ENCODE measurements at places on chromosomes 1 and 21.

GRCh38 chr1:246860401-246860800, 71.3 kb downstream of the AHCTF1 start:
- peak; percentile 49 for DNase-seq

DNA sequence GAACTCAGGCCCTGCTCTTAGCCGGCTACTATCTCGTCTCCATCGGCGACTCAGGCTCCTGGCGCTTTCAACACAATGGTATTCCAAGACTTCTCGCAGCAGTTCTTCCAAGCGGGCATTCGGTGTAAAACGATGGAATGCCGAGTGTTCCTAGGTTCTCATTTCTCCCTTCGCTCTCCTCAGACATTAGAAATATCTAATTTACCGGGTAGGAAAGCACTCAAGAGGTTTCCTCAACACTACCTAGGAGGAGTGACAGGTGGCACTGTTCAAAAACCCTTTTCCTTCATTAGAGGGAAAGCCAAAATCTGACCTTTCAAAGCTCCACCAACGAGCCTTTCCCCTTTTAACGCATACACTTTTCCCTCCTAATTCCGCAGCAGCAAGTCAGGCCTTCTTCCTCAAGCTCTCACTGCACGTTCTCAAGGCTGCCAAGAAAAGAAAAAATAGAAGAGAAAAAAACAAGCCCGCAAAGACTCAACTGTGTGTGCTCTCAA, 601 bp downstream of the UBE2G2 start:
- peak; percentile 44 for DNase-seq

- DNase-seq, result no peak
Measured at GRCh38 chr1:200081151-200081968, 53.9 kb downstream of the NR5A2 start.

DNA sequence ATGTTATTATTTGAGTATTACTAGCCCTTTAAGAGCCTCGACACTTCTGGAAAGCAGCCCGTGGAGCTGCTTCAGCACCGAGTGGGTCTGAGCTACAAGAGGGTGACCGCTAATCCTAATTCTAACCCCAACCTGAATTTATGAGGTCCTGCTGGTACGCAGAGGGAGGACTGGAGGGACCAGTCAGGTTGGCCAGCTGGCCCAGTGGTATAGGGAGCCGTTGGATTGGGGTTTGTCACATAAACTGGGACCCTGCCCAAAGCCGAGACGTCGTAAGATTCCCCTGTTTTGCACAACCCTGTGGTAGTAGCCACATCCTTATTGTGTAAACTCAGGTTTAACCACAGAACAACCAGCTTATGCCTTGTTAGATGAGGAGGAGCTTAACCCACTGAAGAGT, 60.8 kb upstream of the F3 start:
- DNase-seq, result peak; percentile 84

- no peak for DNase-seq
Measured at GRCh38 chr1:67355745-67356424, 48.2 kb downstream of the IL12RB2 start.

DNA sequence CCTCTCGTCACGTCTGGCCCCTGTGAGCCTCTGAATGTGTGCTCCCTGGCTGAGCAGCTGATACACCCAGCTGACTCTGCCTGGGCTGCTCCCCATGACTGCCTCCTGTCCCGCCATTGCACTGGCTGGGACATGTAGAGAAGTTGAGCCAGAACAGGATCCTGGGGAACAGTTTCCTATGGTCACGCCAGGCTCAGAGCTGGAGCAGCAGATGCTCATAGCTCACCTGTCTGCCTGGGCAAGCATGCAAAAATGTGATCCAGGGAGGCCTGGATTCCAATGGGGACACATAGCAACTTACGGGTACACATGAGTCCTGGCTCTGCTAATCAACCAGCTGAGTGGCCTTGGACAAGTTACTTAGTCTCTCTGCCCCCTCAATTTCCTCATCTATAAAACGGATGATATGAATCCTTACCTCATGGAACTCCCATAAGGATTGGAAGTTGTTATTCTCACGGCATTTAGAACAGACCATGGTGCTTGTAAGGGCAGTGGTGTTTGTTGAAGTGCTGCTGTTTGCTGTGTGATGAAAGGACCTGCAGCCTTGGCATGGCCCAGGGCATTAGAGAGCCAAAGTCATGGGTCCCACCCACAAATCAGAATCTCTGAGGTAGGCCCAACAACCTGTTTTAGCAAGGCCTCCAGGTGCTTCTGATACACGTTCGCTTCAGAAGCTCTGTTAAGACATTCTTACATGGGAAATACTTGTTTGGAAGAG, 150.3 kb upstream of the VANGL1 start:
- no peak for DNase-seq
